Left lung (tissue), 14 donors: ENCODE measurements at places on chromosomes 5 and 9.

GRCh38 chr9:111120526-111120925, 82.3 kb upstream of the LPAR1 start:
- DNase-seq, result no peak

DNA sequence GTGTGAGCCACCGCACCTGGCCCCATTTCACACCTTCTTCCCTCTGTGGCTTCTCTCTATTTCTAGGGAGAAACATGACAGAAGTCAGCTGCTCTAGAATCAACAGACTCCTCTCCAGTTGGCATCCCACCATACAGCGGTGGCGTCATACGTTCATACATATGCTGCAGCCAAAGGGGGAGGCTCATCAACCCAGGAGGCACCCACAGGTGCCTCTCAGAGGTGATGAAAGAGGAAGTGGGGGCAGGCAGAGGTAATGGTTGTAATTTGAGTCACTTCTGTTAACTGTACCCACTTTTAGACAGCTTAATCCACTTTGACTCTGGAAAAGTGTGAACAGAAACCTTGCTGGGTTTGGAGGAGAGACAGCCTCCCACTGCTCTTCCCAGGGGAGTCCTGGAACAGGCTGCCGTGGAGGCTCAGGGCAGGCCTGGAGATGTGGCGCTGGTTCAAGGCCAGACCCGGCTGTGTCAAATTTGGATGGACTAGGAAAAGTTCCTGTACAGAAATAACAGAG, 47.3 kb upstream of the SUB1 start:
- DNase-seq, result no peak

DNA sequence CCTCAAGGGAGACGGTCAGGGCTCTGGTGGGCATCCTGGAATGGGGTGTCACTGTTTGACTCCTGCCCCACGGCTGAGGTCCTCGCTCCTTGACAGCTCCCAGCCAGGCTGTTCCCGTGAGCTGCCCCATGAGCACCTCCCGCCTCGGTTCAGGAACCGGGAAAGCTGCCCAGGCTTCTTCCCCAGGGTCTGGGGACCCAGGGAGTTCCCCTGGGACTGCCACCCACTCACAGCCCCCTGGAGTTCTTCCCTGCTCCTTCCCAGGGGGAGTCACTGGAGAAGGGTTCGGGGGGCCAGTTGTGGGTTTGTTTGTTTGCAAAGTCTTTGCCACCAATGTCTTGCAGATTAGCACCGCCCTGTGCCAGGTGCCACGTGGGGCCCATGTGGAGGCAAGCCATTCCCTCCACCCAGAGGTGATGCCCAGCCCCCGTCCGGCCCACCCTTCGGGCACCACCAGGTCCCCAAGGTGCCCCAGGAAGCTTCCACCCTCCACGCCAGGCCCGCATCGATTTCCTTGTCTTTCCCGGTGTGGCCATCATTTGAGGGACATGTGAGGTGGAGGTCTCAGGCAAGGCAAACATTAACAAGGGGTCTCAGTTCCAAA, 1.3 kb downstream of the PLPP7 start:
- DNase-seq, result no peak

- DNase-seq, result no peak
Observed at GRCh38 chr5:2129568-2130272, 247.0 kb upstream of the IRX4 start.

GRCh38 chr9:134284273-134284672, 42.0 kb upstream of the RXRA start:
- DNase-seq, result no peak

GRCh38 chr5:158431369-158432029, 572.6 kb upstream of the CLINT1 start:
- DNase-seq, result no peak

DNA sequence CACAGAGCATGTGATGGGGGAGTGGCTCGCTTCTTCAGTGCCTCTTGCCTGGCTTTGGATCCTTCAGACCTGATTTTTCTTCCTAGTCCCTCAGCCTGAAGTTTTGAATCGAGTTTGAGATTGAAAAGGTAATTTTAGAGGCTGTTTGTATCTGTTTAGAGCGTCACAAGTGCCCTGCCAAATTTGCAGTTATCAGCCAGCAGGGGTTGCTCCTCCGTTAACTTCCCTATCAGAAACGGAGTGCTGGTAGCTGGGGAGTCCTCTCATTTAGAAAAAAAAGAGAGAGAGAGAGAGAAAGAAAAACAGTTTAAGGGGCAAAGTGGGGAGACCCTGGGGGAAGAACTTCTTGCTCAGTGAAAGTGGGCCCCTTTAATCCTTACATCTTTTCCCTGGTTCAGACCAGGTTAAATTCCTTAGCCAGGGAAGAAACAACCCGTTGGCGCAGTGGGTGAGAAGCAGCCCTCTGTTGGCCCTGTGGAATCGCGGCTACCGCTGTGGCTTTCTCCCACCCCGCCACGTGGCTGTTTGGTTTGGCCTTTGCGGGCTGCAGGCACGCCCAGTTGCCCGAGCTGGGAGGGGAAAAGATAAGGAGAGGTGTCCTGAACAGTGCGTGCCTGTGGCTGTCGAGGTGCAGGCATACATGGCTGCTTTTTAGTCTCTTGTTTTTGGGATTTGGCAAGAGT, 576.7 kb upstream of the ACO1 start:
- no peak for DNase-seq
